Stimulated activated CD8-positive, alpha-beta memory T cell treated with anti-CD3 and anti-CD28 coated beads, Interleukin-7, amount 100 ng/mL, for 1 hour (primary cell): ENCODE measurements at places on chromosomes 11 and 22.

GRCh38 chr11:30155428-30155827, 75.4 kb upstream of the FSHB start:
- DNase-seq: no peak

GRCh38 chr22:40250608-40251007, 72.9 kb downstream of the TNRC6B start:
- DNase-seq: no peak

DNA sequence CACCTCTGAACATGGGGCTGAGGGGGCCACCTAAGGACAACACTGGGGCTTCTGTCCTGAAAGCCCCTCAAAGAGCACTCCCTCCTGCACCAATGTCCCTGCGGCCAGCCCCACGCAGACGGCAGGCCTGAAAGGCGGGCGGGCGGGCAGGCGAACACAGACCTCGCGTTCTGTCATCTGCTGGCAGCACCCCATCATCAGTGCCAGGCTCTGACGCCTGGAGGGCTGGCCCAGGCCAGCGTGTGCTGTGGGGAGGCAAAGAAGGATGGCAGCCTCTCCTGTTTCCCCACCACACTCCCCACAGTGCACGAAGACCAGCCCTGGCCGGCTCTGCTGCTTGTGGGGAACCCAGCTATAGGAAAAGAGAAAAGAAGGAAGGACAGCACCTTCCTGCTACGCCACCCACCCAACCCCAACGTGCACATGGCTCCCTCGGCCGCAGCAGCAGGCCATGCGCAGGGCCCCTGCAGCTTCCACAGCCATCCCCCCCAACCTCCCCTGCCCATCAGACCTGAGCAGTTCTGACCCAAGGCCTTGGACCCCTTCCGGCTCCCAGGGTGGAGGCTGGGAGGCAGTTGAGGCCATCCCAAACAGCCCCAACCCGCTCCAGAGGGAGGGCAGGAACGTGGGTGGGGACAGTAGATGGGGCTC, 3.5 kb downstream of the SBF1 start:
- no peak for DNase-seq

- DNase-seq: no peak
Measured at GRCh38 chr11:70713988-70714665, 315.8 kb downstream of the CTTN start.

DNA sequence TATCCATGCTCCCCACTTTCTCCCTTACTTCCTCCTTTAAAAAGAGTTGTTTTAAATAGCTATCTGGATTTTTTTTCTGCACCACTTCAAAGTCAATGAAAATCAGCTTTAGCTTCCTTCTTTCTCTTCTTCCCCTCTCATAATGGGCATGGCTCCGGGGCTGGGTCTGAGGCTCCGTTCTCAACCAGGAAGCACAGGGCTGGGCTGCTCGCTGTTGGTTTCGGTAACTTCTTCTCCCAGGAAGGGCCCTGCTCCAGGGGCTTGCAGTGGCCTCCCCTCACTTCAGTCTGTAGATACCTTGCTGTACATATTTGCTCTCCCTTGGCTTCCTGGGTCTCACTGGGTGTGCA, 23.8 kb downstream of the MICAL2 start:
- no peak for DNase-seq

DNA sequence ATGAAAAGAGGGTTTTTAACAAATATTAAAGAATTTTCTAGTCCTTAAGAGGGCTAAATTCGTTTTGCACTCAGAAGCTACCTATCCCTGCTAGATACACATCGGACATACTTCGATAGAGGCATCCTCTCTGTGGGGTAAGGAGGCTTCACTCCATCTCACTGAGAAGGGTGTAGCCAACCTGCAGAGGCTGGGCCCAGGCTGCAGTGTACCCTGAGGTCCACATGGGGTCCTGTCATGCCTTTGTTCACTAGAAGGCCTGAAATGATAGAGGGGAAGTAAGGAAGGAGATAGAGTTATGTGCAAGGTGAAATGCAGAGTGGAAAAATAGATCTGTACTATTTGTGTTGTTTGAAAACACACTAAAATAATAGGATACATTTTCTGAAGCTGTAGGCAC, 45.6 kb downstream of the IGSF9B start:
- no peak for DNase-seq

GRCh38 chr22:22449819-22450218, 58.7 kb downstream of the ZNF280B start:
- DNase-seq: no peak

GRCh38 chr11:14336507-14337503, 22.2 kb downstream of the RRAS2 start:
- DNase-seq: no peak

GRCh38 chr11:76760236-76760635, 22.9 kb upstream of the TSKU start:
- no peak for DNase-seq

- no peak for DNase-seq
Measured at GRCh38 chr11:32200136-32200847, 109.4 kb downstream of the RCN1 start.

- no peak for DNase-seq
Measured at GRCh38 chr22:17953147-17953546, 71.2 kb downstream of the MICAL3 start.

DNA sequence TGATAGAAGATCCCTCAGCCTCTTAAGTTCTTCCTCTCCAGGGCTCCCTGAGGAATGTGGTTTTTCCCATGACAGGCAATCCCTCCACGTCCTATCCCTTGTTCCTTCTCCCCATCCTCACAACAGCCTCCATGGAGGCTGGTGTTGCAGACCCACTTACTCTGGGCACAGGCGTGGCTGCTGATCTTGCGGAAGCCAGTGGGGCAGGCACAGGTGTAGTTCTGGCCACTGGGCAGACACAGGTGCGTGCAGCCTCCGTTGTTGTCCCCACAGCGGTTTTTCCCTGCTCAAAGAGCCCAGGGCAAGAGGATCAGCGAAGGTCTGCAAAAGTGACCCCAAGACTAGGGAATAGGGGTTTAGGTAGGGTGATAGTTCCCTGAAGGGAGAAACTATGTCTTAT, 29.1 kb downstream of the LRP4 start:
- no peak for DNase-seq

- no peak for DNase-seq
Measured at GRCh38 chr11:47784785-47785381, 17.7 kb upstream of the FNBP4 start.

GRCh38 chr11:114291842-114292680, 4.1 kb upstream of the NNMT start:
- DNase-seq: no peak

- DNase-seq: no peak
Measured at GRCh38 chr11:57502376-57502775, 13.1 kb downstream of the SLC43A1 start.

DNA sequence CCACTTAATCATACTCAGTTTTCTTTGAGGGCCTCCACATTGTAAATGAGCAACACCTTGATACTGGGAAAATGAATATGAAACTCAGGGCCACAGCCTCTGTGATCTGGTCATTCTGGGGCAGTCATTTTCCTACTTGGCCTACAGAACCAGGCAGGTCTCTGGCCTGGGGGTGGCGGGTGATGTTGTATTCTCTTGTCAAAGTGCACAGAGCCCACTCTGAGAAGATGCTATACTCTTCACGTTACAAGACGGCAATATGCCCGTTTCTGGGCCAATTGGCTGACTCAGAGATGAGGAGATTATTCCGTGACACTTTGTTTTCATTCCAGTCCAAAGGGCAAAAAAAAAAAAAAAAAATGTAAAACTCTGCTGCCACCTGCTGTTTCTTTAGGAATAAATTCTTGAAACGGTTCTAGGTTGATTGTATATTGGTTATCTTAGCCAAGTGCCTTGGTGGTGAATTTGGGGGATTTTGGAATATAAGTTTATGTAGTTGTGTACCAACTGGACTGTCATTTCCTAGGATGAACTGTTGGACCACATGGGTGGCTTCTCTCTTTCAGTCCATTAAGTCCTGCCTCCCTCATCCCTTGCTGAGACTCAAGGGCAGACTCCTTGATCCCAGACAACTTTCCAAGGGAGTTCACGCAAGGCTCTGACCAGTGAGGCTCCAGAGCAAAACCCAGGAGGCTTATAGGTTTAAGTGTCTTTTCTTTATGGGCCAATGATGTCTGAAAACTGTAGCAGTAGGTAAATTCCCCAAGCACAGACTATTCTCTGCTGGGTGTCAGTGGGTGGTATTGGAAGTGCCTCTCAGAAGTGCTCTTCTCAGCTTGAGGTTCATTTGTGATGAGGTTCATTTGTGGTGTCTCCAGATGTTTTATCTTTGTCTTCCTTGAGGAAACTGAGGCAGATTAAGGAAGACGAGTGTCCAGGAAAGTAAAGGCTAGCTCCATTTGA, 18.2 kb downstream of the ADM start:
- no peak for DNase-seq

DNA sequence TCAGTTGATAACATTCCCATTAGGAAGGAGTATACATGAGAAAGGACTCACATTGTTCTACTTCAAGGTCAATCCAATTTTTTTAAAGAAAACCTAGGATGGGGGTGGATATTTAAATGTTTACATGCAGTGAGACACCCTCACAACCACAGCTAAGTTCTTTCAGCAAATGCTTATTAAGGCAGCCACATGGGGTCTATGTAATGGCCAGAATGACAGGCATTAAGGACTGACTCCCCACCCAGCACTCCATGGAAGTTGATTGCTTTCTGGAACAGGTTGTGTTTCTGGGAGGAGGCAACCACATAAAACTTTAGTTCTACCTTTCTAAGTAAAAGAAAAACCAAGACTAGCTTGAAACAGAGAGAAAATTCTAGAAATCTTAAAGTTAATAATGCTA, 662.0 kb upstream of the CCDC90B start:
- no peak for DNase-seq

DNA sequence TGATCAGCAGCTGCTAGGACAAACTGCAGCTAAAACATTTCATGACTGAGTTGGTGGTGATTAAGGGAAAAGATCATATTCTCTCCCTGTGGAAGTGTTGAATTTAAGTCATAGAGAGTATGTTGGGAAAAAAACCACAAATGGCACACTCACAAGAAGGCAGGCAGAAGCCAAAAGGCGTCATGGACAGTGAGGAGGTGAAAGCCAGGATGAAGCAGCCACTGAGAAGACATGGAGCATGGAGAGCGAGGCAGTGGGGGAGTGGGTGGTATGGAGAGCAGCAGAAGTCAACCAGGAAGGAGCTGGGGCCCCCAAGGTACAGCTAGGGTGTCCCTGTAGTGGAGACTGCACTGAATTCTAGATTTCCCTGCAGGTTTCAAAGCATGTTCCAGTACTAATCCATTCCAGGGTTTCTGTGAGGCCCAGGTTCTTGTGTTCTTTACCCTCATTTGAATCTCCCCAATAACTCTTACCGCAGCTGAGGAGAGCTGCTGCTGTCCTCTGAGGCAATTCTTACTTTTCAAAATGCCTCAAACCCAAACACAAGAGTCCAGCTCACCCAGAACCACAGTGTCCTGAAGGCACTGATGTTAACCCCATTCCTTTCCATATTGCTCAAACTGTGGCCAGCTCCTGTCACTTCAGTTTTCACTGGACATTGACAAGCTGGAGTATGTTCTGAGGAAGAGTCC, 191.8 kb upstream of the E2F8 start:
- DNase-seq: no peak

- DNase-seq: no peak
Measured at GRCh38 chr11:12932485-12932884, 76.6 kb upstream of the RASSF10 start.

GRCh38 chr11:47171856-47172255, 4.8 kb downstream of the ARFGAP2 start:
- no peak for DNase-seq

DNA sequence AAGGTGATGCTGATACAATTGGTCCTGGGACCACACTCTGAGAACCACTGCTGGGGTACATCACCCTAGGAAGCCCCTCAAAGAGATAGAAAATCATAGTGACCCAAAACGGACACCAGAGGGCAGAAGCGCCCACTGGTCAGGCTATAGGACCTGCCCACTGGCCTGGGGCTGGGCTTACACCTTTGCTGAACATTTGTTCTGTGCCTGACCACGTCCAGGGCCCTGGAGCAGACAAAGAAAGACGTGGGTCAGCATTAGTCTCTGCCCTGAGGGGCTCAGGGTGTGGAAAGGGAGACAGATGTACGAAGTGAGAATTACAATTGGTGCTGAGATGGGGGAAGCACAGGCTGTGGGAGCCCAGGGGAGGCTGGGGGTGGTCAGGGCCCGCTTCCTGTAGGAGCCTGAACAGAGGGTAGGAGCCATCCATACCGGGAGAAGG, 14.4 kb upstream of the SERPINH1 start:
- no peak for DNase-seq

DNA sequence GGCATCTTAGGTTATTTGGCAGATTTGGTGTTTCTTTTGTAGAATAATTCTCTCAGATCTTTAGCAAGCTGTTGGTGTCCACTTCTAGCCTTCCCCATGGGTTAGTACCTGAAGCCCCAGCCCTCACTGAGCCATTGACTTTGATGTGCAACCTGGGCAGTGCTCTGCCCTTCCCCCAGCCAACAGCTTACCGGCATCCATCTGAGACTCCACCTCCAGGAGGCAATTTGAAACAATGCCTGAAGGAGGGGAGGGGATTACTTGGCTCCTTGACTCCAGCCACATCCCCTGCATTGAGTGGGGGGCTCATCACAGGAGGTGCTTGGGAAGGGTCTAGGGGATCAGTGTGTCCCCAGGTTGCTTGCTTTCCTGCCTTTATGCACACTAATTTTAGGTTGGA, 114.8 kb downstream of the TRIM29 start:
- DNase-seq: no peak

DNA sequence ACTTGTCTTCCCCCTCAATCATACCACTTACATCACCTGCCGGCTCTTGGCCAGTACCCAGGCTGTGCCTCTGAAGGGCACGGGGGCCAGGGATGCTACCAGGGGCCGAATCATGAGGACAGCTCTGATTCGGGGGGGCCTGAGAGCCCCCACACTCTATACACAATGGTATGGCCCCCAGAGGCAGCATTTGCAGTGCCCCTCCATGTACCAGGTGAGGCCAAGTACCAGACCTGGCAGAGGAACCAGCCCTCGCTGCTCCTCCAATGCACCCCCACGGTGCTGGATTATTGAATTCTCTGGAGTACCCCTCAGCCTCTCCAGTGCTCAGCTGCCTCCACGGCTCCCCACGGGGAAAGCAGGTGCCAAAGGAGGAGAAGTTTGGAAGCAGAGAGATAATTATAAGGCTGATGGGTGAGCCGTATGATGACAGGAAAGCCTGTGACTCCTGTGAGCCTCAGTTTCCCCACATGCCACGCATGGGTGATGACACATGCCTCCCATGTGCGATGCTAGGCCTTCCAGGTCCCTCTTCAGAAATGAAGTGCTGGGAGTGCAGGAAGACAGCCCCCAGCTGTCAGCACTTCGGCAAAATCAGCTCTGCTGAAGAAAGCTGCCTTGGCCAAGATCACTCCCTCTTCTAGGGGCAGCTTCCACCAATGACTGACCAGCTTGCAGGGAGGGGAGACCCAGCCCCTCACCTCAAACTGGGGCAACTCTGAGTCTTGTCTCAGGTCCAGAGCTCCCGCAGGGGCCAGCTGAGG, 69.9 kb downstream of the THAP12 start:
- DNase-seq: no peak

GRCh38 chr11:104776501-104777170, 121.6 kb downstream of the CASP12 start:
- DNase-seq: no peak

DNA sequence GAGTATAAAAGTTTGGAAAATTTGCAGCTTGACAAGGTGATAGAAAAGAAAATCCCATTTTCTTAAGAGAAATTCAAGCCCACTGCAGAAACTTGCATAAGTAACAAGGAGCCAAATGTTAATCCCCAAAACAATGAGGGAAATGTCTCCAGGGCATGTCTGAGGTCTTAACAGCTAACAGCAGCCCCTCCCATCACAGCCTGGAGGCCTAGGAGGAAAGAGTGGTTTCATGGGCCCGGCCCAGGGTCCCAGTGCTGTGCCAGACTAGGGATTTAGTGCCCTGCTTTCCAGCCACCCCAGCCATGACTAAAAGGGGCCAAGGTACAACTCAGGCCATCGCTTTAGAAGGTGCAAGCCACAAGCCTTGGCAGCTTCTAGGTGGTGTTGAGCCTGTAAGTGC, 123.7 kb upstream of the TRPC6 start:
- DNase-seq: no peak
